ENCODE measurements at places on chromosomes 6 and 20. TPM values are rescaled to one million over a fixed set of nuclear protein-coding genes. Genes with fewer than 3 reads are reported as not detected.

Gene GPSM3
- total RNA-seq = 13.3 TPM

Gene SOBP
- 0.19 TPM for total RNA-seq

Gene PKHD1
- not detected for total RNA-seq

Gene CST5
- total RNA-seq = not detected

Gene IPCEF1
- total RNA-seq = 0.94 TPM

Gene KLHDC3
- 61.0 TPM for total RNA-seq

Gene GRM1
- not detected for total RNA-seq

Gene NKX2-4
- not detected for total RNA-seq

All from hair follicular keratinocyte (primary cell).